ENCODE measurements at places on chromosomes 5 and 9.

GRCh38 chr5:31574772-31575171 is 42.7 kb downstream of the C5orf22 start:
- H3K27ac ChIP-seq, result no peak overlapping the region
- no peaks in the 10 kb centered on the region for H3K36me3 ChIP-seq
- H3K27me3 ChIP-seq, result no peaks in the 10 kb centered on the region
- DNase-seq, result no peak

GRCh38 chr5:52707616-52708015 is 80.1 kb upstream of the ITGA1 start:
- no peaks in the 10 kb centered on the region for H3K36me3 ChIP-seq
- peaks cover 15% of the 10 kb centered on the region for H3K4me1 ChIP-seq
- no peak overlapping the region for H3K4me3 ChIP-seq
- no peak for DNase-seq
- no peaks in the 10 kb centered on the region for H3K27me3 ChIP-seq

GRCh38 chr5:136023958-136024541 is 4.7 kb upstream of the TGFBI start:
- H3K4me3 ChIP-seq, result no peak overlapping the region
- H3K27ac ChIP-seq, result no peak overlapping the region
- no peaks in the 10 kb centered on the region for H3K36me3 ChIP-seq
- peaks cover 10% of the 10 kb centered on the region for H3K4me1 ChIP-seq
- peaks cover 14% of the 10 kb centered on the region for H3K27me3 ChIP-seq
- no peak for DNase-seq

DNA sequence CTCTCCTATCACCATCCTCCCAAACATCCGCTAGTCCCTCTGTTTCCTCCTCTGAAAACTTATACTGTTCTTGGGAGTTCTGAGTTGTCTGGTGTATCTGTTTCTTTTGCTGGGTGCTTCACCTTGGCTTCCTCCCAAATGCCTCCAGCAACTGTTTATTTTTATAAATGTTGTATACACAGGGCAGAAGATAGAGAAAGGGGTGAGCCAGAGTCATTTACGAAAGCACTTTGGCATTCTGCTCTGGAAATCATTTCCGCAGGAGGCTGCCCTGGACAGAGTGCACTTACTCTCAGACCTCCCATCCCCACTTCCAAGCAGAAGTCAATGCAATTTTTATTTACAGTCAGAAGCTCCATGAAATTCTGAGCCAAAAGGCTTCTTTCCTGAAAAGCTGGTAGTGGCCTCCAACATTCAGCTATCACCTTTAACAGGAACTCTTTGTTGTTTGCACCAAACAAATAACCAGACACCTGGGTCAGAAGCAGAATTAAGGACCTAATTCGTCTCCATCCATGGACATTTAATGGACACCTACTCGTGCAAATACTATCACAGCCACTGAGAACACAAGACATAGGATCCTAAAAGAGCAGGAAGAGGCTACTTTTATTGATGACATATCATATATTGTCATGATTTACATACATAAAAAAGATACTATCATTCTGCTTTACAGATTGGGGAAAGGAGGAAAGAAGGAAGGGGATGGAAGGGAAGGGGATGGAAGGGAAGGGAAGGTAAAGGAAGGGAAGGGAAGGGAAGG is 229.5 kb upstream of the PAPPA start:
- no peak for DNase-seq
- no peak overlapping the region for H3K4me3 ChIP-seq
- no peak overlapping the region for H3K27ac ChIP-seq
- H3K27me3 ChIP-seq, result no peaks in the 10 kb centered on the region
- no peaks in the 10 kb centered on the region for H3K36me3 ChIP-seq

GRCh38 chr5:135240283-135240633 is 158.8 kb downstream of the MACROH2A1 start:
- H3K4me3 ChIP-seq, result no peak overlapping the region
- no peak overlapping the region for H3K27ac ChIP-seq
- H3K36me3 ChIP-seq, result no peaks in the 10 kb centered on the region
- H3K4me1 ChIP-seq, result no peaks in the 10 kb centered on the region
- no peak for DNase-seq
- H3K27me3 ChIP-seq, result no peaks in the 10 kb centered on the region

GRCh38 chr5:125142458-125142857 is 396.0 kb upstream of the ZNF608 start:
- no peaks in the 10 kb centered on the region for H3K36me3 ChIP-seq
- no peak overlapping the region for H3K27ac ChIP-seq
- no peaks in the 10 kb centered on the region for H3K4me1 ChIP-seq
- DNase-seq, result no peak

- no peak overlapping the region for H3K4me3 ChIP-seq
- no peaks in the 10 kb centered on the region for H3K4me1 ChIP-seq
- DNase-seq, result no peak
- H3K27me3 ChIP-seq, result peaks cover 16% of the 10 kb centered on the region
- H3K27ac ChIP-seq, result no peak overlapping the region
- H3K36me3 ChIP-seq, result no peaks in the 10 kb centered on the region
Observed at GRCh38 chr9:135488527-135488926, 8.9 kb downstream of the PPP1R26 start.

All from CD4-positive, alpha-beta T cell (primary cell).